ENCODE measurements at places on chromosomes 7 and 10. TPM values are rescaled to one million over a fixed set of nuclear protein-coding genes. Genes with fewer than 3 reads are reported as not detected.

GRCh38 chr7:1380231-1380815 is 78.9 kb downstream of the MICALL2 start:
- H3K27me3 ChIP-seq: peaks cover 56% of the 10 kb centered on the region
- H3K4me3 ChIP-seq: no peak overlapping the region
- no peaks in the 10 kb centered on the region for H3K36me3 ChIP-seq
- no peak for DNase-seq

DNA sequence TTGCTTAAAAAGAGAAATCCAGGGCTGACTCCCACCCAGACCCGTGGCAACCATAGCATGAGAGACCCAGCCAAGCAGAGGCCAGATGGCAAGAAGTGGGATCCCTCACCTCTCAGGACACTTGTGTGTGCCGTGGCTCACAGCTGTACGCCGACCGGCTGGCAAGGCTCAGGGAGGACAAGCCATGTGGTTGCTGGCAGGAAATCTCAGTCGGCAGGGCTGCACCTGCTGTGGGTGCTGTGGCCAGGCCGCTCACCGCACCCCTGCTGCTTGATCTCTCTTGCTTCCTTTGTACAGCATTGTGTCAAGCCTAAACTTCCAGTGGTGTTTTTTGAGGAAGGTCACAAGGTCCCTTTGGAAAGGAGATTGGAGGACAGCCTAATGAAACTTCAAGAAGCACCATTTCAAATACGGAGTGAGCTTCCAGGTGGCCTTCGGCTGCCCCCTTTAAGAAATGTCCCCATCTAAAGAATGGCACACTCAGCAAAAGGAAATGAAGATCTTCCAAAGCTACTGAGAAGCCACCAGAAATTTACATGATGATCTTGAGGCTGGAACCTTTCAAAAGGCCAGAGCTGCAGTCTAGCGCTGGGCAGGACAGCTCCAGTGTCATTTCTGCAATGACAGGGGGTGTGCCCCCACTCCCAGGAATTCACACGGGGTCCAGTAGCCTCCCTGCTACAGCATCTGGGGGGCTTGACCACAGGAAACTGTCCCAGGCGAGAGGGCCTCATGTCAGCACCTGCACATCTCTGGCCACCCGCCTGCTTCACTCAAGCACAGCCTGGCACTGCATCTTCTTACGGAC is 409.0 kb upstream of the MGMT start:
- DNase-seq: no peak
- H3K27ac ChIP-seq: no peak overlapping the region
- no peaks in the 10 kb centered on the region for H3K27me3 ChIP-seq
- no peaks in the 10 kb centered on the region for H3K36me3 ChIP-seq
- H3K4me3 ChIP-seq: no peak overlapping the region
- H3K4me1 ChIP-seq: no peaks in the 10 kb centered on the region

SYCE1 gene
- total RNA-seq: not detected

GRCh38 chr7:5501465-5501864 is 77.8 kb upstream of the TNRC18 start:
- H3K4me3 ChIP-seq: no peak overlapping the region
- no peak overlapping the region for H3K27ac ChIP-seq
- peaks cover 52% of the 10 kb centered on the region for H3K36me3 ChIP-seq
- no peaks in the 10 kb centered on the region for H3K27me3 ChIP-seq

DNA sequence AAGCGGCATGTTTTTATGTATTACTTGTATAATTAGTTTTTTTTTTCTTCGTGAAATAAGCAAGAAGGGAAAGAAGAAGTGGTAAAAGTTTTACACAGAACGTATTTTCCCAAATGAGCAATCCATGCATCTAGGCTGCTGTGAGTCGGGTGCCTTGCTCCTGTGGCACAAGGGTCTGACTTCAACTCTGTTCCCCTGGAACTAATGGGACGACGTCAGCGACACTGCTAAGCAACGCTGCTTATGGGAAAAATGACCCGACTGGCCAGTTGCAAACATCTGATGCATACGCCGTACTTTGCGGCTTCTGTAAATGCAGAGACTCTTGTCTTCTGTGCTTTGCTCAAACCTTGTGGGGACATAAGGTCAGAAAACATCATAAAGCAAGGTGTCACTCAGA is 66.3 kb downstream of the MPP7 start:
- H3K27ac ChIP-seq: no peak overlapping the region
- H3K36me3 ChIP-seq: no peaks in the 10 kb centered on the region
- no peak for DNase-seq

DNA sequence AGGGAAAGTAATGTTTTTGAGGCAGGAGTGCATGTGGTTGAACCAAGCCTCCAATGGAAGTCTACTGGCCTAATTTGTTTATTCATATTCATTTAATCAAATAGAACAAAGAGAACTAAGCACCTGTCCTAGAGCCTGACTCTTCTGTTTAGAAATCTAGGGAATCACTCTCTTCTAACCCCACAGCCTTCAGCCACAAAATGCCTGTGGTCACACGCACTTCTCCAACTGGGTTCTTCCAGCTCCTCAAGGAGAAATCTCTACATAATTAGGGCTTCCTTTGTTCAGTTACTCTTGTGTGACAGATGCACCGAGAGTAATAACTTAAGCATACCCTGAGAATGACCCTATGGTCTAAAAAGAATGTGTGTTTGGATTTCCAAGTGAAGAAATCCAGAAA is 133.7 kb upstream of the NAMPT start:
- no peak overlapping the region for H3K27ac ChIP-seq
- peak; percentile 41 for DNase-seq
- no peaks in the 10 kb centered on the region for H3K27me3 ChIP-seq
- no peaks in the 10 kb centered on the region for H3K36me3 ChIP-seq
- H3K4me3 ChIP-seq: no peak overlapping the region

COL26A1 gene
- not detected for total RNA-seq
